ENCODE measurements at places on chromosomes 3 and 15.

GRCh38 chr3:64342940-64343688 is 117.8 kb upstream of the PRICKLE2 start:
- DNase-seq, result no peak

DNA sequence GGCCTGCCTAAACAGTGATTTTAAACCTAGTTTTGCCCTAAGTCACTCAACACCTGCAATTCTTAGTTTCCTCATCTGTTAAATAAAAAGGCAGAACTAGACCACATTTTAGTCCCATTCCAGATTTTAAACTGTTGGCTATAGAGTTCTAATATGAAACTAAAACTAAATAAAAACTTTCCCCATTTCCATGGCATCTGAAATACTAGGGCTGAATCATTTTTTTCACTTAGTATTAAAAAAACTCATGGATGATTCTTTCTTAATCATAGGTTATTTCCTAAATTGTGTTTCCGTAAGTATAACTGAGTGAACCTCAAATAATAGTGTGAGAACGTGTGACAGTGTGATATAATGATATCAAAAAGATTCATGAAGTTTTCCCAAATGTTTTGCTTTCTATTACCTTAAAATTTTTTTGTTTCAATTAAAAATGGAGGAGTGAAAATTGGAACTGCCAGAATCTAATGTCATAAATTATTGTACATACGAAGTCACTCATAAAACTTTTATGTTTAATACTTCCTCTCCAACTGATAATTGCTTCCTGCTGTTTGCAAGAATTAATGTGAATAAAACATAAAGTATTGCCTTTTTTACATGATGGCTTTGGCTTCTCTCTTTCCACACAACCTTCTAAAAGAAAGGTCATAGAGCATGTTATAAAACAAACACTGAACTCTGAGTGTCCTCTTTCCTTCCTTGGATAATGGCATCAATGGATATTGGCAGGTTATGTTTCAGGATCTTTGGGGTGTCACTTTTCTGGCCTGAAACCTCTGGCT is 315.1 kb upstream of the MME start:
- no peak for DNase-seq

DNA sequence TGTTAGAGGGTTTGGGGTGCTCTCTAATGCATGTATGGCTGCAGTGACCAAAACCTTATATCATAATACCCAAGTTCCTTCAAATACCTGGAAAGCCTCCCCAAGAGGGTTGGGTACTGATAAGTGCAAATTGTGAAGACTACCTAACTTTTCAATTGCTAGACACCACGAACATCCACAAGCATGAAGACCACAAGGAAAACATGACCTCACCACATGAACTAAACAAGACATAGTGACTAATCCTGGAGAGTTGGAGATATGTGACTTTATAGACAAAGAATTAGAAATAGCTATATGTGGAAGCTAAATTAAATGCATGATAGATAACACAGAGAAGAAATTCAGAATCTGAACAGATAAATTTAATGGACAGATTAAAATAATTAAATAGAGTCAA is 23.9 kb upstream of the AADACL2 start:
- no peak for DNase-seq

GRCh38 chr3:32241100-32241499 is 2.6 kb downstream of the CMTM8 start:
- no peak for DNase-seq

- no peak for DNase-seq
These were observed 996 bp upstream of the XIRP1 start for GRCh38 chr3:39193391-39193790.

GRCh38 chr3:10299679-10300078 is 6.9 kb upstream of the GHRL start:
- DNase-seq, result no peak

- DNase-seq, result no peak
These were observed 669.1 kb downstream of the CADM2 start for GRCh38 chr3:85627932-85628331.

- DNase-seq, result peak; percentile 62
These were observed 2.9 kb downstream of the GNAT1 start for GRCh38 chr3:50194128-50194902.

DNA sequence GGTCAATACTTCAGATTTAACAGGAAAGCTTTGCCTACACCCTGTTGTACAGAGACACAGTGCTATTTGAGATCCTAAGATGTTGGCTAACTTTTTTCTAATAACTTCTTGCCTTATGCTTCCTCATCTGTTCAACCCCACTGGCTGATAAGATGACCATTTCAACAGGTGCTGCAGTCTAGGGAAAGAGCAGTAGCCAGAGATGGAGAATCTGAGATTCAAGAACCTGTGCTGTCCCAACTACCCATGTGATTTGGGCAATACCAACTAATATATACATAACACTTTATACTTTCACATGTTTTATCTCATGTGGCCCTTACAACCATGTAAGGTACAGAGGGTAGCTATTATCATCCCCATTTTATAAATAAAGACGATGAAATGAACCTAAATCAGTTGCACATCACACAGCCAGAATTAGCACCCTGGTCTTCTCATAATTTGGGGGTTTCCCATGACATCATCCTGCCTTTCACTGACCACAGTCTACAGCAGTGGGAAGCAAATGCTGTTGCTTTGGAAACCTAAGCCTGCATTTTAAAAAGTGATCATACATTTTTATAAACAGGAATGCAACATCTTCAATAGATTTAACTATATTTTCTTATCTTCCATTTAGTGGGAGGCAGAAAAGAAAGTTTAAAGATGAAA is 9.7 kb downstream of the TTC23 start:
- no peak for DNase-seq

GRCh38 chr15:26702381-26702780 is 70.5 kb downstream of the GABRB3 start:
- no peak for DNase-seq

- DNase-seq, result no peak
These were observed 225.6 kb upstream of the STRIT1 start for GRCh38 chr3:155519078-155519477.

- no peak for DNase-seq
These were observed 25.2 kb upstream of the CNTN3 start for GRCh38 chr3:74639681-74640080.

DNA sequence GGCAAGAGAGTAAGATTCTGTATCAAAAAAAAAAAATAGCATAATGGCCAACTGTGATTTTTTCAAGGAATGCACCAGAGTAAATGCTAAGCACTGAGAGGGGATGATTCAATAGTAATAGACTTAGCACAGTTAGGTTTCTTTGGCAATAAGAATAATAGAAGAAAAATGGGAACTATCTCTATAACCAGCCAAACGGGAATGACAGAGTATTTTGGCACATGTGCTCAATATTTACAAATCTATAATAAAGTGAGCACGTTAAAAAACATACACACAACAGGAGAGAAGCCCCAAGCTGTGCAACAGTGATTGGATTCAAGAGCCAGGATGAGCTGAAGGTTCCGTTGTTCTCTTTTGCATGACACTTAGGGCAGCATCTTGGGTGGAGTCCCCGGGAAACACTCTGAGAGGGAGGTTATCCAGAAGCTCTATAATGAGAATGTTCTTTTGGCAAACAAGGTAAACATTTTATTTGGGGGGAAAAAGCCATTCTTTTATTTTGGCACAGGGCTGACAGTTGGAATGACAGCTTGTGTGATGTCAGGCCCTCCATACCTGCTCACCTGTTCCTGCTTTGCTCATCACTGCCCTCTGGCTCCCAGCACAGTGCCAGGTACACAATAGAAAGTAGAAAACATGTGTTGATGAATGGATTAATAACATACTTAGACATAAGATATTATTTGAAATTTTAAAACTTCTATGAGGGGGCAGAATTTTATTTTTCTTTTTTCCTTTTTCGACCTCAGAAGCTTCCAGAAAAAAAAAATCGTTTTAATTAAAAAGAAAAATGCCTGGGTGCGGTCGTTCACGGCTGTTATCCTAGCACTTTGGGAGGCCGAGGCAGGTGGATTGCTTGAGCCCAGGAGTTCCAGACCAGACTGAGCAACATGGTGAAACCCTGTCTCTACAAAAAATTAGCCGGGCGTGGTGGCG is 44.0 kb upstream of the MUC4 start:
- no peak for DNase-seq

DNA sequence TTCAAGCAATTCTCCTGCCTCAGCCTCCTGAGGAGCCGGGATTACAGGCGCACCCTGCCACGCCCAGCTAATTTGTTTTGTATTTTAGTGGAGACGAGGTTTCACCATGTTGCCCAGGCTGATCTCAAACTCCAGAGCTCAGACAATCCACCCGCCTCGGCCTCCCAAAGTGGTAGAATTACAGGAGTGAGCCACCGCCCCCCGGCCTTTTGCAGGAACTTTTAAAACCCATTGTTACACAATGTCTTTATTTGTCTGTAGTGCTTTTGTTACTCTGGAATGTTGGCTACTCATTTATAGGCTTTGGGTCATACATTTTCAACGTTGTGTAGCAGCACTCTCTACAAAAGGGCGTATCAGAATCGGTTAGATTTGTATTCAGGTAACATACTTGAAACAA is 499.1 kb downstream of the ROBO2 start:
- DNase-seq, result no peak

GRCh38 chr3:8709801-8710507 is 23.6 kb upstream of the CAV3 start:
- DNase-seq, result no peak

DNA sequence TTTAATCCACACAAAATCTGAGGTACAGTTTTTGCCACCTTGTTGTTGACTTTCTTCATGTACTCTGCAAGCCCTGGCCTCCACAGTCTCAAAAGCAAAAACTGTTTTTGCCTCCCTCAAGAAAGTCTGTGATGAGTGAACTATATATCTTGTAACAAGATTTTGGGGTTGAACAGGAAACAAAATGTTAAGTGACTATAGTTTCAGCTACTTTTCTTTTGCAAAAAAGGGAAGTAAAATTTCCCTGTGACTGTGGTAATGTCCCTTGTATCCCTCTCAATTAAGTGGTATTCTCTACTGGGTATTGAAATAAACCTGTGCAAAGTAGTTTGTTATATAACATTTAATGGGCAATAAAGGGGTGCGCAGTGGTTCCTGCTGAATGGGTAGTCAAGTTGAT is 21.3 kb upstream of the SCAANT1 start:
- DNase-seq, result no peak

GRCh38 chr15:92681141-92681631 is 25.6 kb upstream of the FAM174B start:
- no peak for DNase-seq

- DNase-seq, result no peak
These were observed 3.5 kb upstream of the LINGO1 start for GRCh38 chr15:77636209-77636608.

DNA sequence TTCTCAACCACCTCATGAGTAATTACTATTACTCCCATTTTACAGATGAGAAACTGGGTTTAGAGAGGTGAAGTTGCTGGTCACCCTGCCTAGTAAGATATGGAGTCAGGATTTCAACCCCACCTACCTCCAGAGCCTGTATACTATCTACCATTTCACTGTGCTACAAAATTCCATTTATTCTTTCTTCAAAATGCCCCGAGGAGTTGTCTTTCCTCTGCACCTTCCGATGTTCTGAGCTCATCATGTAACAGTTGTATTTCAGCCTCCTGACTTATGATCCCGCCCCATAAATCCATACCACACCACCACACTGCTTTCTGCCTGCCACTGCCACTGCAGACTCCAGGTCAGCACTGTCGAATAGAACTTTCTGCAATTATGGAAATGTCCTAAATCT is 71.3 kb upstream of the SLC25A36 start:
- no peak for DNase-seq

- no peak for DNase-seq
These were observed 239.3 kb upstream of the UBE2E1 start for GRCh38 chr3:23566499-23566898.

DNA sequence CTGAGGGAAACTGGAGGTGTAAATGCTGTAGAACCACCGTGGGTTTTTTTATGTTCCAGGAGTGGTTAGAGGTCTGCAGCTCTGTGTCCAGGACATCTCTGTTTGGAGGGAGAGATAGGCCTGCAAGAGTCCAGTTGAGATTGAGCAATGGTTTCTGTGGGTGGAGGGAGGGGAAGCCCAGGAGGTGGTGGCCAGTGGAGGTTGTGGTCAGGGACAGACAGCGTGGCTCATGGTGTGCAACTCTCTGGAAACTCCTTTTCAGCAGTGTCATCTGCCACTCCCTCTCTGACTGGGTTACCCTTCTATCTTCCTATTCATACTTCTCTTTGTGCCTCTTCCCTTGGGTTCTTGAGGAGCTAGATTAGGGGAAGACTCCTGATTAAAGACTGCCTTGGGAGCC is 9.6 kb downstream of the XCR1 start:
- no peak for DNase-seq

DNA sequence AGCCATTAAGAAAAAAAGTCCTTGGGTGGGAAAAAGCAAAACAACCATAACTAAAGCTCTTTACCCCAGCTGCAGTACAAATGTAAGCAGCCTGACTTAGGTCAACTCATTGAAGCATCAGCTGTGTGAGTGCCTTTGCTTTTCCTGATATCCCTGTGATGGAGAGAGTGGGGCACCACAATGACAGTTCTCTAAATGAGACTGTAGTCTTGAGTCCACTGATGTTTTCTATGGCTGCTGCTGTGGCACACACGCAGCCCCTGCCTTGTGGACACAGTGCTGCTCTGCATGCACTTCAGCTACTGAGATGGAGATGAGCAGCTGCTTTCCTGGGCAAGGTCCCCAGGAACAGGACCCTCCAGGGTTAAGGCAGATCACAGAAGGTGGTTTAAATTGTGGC is 173.2 kb downstream of the KCNAB1 start:
- DNase-seq, result no peak

DNA sequence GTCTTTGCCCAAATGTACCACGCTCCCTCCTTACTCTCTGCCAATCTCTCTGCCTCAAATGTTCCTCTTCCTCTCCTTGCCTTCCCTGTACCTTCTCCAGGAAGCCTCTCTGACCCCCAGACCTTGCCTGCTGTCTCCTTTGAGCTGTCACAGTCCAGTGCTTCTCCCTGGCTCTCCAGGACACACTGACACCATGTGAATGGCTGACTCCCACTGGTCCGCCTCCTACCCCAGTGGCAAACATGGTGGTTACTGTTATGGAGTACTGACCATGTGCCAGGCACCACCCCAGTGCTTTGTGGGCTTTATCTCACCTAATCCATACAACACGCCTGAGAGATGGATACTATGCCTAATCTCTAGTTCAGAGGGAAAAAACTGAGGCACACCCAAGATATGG is 141.9 kb downstream of the TPRA1 start:
- DNase-seq, result peak; percentile 70

DNA sequence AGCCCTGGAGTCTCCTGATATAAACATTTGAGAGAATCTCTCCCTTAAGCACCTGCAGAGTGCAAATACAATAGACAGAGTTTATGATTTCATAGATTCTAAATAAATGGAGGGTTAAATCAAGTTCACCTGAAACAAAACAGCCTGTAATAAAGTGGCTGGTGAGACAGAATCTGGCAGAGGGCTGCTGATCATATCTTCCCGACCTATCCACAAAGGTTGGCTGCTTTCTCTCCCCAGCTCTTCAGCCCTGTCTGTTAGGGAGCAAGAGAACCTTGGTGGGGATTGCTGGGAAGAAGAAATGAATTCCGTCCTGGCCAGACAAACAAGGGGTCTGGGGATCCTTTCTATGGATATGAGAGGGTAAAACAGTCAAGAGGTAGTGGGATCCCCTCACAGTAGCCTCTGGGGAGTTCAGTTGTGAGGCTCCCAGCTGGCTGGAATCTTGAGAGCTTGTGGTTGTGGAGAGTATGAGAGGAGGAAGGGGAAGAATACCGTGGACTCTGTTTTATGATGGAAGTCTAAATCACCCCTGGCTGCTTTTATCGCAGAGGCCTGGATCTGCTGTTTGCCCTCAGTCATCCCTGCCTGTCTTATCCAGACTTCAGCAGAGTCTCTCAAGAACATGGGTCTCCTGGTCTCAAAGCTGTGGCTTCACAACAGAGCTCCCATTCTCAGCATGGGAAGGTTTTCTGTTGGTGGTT is 451.3 kb downstream of the NTRK3 start:
- DNase-seq, result no peak

GRCh38 chr3:30729512-30729911 is 123.1 kb downstream of the TGFBR2 start:
- DNase-seq, result no peak
